ENCODE measurements at places on chromosomes 4 and X.

DNA sequence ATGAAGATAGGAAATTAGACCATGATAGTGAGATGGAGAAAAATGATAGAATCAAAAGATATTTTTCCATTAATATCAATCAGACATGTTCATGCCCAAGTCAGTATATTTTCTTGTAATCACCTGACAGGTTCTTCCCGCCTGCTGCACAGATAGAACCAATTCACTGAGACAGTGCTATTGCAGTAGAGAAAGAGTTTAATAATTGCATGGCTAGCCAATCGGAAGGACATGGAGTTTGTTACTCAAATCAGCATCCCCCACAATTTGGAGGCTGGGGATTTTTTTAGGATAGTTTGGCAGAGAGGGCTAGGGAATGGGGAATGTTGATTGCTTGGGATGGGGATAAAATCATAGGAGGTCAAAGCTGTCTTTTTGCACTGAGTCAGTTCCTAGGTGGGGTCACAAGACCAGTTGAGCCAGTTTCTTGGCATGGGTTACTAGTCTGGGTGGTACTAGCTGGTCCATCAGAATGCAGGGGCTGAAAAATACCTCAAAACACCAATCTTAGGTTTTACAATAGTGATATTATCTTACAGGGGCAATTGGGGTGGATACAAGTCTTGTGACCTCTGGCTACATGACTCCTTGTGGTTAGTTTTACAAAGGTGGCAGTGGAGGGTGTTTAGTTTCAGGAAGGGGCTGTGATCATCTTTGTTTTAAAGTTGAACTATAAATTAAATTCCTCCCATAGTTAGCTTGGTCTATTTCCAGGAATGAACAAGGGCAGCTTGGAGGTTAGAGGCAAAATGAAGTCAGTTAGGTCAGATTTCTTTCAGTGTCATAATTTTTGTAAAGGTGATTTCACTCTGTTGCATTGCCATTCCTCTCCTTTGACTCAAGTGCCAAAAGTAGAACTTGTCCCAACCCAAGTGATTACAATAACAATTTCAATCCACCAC lies 100.3 kb upstream of the PDE5A start:
- no peak for DNase-seq

DNA sequence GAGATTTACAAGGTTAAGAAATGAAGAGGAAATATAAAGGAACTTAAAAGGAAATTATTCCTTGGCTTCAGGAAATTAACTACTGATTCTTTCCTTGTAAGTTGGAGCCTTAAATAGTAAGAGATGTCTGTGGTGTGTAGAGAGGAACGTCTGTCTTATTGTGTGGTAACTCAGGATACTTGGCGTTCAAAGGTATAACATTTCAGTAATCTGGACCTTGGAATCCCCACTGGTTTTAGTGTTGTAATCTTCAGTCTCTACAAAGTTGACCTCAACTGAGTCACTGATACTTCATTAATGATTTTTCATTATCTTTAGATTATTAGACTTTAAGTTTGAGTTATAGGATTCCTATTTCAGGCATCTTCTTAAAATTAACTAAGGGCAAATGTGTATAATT lies 79.1 kb upstream of the LSM6 start:
- no peak for DNase-seq

GRCh38 chr4:4344915-4345527 lies 41.9 kb upstream of the NSG1 start:
- DNase-seq = no peak

DNA sequence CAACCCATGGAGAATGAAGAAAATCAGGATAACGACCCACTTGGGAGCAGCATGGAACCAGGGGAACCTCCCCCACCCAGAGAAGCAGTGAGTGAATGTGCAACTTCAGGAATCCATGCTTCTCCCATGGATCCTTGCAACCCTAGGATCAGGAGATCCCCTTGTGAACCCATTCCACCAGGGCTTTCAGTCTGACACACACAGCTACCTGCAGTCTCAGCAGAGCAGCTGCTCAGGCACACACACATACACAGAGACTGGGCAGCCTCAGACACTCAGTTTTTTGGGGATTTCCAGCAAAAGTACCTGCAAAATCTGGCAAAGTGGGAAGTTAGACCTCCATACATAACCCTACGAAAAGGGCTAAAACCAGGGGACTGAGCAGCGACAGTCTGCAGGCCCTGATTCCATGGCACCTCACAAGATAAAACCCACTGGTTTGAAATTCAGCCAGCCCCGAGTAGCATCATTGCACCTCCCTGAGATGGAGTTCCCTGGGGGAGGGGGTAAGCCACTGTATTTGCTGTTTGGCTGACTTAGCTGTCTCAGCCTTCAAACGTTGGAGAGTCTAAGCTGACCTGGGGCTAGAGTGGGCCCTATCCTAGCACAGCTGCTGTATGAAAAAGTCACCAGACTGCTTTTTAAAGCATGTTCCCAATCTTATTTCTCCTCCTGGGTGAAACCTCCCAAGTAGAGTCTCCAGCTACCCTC lies 737.5 kb upstream of the NDST4 start:
- DNase-seq = no peak

GRCh38 chr4:139753686-139754085 lies 88.1 kb downstream of the MGST2 start:
- no peak for DNase-seq

GRCh38 chr4:86184216-86184900 lies 175.5 kb downstream of the MAPK10 start:
- DNase-seq = no peak

- no peak for DNase-seq
Measured at GRCh38 chrX:68868902-68869800, 40.3 kb downstream of the EFNB1 start.

GRCh38 chr4:154545689-154546088 lies 4.5 kb downstream of the PLRG1 start:
- DNase-seq = no peak

DNA sequence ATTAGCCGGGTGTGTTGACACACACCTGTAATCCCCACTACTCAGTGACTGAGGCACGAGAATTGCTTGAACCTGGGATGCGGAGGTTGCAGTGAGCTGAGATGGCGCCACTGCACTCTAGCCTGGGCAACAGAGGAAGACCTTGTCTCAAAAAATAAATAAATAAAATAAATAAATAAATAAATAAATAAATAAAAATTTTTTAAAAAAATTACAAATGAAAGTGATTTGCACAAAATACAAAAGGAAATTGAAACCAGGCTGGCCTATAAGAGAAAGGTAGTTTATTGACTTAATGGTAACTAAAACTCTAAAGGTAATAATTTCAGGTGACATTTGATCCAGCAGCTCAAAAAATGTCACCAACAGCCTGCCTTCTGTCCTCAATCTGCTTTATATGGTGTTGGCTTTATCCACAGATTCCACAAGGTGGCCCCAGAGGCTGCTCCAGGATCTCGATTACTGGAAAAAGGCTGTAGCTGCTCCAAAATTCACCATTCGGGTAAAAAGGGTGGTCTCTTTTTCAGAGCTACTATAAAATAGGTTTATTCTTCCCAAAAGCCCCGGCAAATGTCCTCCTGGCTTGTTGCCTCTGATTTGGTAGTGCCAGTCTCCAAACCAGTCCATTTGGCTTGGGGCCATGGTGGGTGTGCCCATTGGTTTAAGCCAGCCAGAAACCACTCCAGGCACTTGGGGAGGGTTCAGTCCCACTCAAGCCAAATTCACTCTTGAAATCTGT lies 61.4 kb upstream of the TRIM2 start:
- DNase-seq = peak; percentile 53

GRCh38 chrX:129641941-129642340 lies 12.8 kb downstream of the APLN start:
- DNase-seq = no peak

DNA sequence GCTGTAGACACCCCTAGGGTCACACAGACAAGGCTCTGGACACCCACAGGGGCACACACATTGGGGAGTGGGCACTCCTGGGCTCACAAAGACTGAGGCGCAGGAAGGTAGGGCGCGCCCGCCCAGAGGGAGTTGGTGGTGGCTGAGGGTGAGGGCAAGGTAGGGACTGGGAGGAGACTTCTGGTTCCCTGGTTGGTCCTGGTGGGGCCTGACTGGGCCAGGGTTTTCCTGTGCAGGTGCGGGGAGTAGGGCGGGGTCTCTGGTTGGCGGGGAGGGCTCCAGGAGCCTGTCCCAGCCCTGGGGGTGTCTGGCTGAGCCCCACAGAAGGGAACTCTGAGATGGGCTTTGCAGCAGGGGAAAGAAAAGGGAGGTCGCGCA lies 6.7 kb upstream of the WAS start:
- no peak for DNase-seq

DNA sequence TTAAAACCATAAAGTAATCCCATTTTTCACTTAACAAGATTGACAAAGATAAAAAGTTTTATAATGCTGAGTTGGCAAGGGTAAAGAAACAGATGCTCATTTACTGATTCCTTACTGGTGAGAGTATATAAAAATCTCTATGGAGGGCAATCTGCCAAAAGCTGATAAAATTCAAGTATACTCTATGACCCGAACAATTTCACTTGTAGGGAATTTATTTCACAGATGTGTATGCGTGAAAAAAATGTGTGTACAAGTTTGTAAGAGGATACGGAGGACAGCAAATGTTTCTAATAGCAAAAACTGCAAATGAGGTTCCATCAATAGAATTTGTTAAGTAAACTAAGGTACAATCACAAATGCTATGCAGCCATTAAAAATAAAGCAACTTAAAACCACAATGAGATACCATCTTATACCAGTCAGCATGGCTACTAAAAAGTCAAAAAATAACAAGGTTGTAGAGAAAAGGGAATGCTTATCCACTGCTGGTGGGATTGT lies 23.4 kb downstream of the DHX15 start:
- DNase-seq = no peak

DNA sequence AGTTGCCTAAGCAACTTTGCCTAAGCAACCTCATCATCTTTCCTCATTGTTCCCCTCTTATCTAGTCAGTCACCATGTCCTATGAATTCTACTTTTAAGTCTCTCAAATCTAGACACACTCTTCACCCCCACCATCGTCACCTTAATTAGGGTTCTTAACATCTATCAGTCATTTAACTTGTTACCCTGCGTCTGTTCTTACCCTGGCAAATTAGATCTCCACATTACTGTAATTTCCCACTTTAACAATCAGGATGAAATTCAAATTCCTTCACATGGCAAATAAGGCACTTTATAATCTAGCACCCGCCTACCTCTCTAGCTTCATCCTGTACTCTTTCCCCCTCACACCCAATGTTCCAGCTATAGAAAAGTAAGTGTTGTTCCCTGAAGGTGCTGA lies 221.2 kb downstream of the GRIA3 start:
- DNase-seq = no peak

GRCh38 chr4:84938316-84938715 lies 28.2 kb downstream of the WDFY3 start:
- no peak for DNase-seq

GRCh38 chr4:18203966-18204365 lies 182.4 kb upstream of the LCORL start:
- no peak for DNase-seq

GRCh38 chr4:33974270-33974669 lies 2270.0 kb downstream of the ARAP2 start:
- DNase-seq = no peak

- no peak for DNase-seq
Measured at GRCh38 chrX:153352858-153353257, 18.9 kb downstream of the ZNF275 start.

DNA sequence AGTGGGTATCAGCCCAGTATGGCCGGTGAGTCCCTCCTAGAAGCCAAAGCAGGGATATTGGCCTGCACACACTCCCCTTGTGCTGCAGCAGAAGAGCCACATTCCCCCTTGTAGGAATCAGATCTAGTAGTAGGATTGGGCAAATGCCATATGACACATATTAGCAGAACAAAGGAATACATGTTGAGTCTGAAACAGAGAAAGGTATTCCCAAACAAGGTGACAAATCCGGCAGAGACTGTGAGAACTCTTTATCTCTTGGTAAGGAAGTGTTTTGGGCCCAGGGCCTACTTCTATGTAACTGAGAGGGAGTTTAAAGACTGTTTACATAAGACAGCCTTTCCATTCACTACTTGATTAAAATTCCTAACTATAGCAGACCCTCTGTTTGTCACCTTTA lies 1382.0 kb downstream of the FAM133A start:
- DNase-seq = no peak

GRCh38 chr4:172666711-172667368 lies 501.8 kb upstream of the GALNT7 start:
- DNase-seq = no peak
